ENCODE measurements at places on chromosomes 6 and 20. TPM values are rescaled to one million over a fixed set of nuclear protein-coding genes. Genes with fewer than 3 reads are reported as not detected.
A peak's percentile ranks its signal among the peaks of the same experiment; 100 is the strongest.

DNA sequence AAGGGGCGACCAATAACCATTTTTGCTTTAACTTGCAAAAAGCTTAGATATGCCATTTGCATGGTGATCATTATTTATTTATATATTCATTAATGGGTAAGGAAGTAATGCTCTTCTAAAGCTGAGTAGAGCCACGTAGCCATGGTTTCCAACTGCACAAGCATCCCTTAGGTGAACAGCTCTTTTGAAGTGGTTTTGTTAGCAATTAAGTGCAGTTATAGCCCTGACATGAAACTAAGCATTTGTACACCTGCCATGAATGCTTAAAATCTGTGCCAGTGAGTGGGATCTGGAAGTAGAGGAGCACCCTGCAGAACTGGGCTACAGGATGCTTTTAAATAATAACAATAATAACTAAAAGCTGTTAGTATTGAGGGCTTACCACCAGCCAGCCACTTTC lies 19.1 kb downstream of the TRAF3IP2 start:
- DNase-seq: no peak
- no peak overlapping the region for H3K4me3 ChIP-seq
- H3K36me3 ChIP-seq: peaks cover 9% of the 10 kb centered on the region
- H3K4me1 ChIP-seq: peaks cover 16% of the 10 kb centered on the region

DNA sequence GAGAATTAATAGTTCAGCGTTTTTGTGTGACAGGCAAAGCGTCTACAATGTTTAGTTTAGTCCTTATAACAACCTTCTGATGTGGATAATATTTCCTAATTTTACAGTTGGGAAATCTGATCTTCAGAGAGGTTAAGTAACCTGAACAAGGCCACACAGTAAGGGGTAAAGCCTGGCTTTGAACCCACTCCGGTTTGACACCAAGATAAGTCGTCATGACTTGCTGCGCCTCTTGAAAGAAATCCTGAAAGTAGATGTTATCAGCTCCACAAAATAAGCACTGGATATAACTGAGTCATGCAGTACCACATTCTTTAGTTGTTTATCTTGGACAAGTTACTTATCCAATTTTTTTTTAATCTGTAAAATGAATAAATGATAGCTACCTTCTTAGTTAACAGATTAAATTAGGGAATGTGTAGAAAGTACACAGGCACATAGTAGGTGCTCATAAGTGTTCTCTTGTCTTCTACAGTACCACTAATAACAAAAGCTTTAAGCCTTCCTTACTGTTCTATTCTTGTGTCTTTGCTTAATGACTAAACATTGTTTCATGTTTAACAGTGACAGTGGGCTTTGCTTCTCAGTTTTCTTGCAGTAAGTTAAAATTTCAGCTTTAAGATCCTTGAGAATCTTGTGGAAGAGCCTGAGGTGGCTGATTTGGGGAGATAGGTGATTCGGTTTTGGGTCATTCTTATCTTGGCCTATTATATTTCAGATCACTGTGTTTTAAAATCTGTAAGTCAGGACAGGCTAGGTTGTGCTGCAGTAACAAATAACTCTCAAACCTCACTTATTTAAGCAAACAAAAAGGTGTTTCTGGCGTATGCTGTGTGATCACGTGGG lies 2.1 kb downstream of the HIVEP1 start:
- DNase-seq: no peak
- H3K36me3 ChIP-seq: peaks cover 22% of the 10 kb centered on the region
- H3K27me3 ChIP-seq: no peaks in the 10 kb centered on the region
- H3K4me3 ChIP-seq: peak overlapping the region; percentile 84
- peaks cover 19% of the 10 kb centered on the region for H3K4me1 ChIP-seq

The TRIM10 gene
- not detected for total RNA-seq

The KCNG1 gene
- 7.8 TPM for total RNA-seq

GRCh38 chr6:8436966-8437365 lies 1.6 kb upstream of the SLC35B3 start:
- H3K27me3 ChIP-seq: no peaks in the 10 kb centered on the region
- H3K4me1 ChIP-seq: peaks cover 20% of the 10 kb centered on the region
- no peaks in the 10 kb centered on the region for H3K36me3 ChIP-seq
- no peak for DNase-seq
- H3K4me3 ChIP-seq: peak overlapping the region; percentile 1

- no peaks in the 10 kb centered on the region for H3K36me3 ChIP-seq
- no peaks in the 10 kb centered on the region for H3K4me1 ChIP-seq
- no peak overlapping the region for H3K4me3 ChIP-seq
- DNase-seq: no peak
Measured at GRCh38 chr6:86969573-86969972, 32.2 kb downstream of the HTR1E start.

DNA sequence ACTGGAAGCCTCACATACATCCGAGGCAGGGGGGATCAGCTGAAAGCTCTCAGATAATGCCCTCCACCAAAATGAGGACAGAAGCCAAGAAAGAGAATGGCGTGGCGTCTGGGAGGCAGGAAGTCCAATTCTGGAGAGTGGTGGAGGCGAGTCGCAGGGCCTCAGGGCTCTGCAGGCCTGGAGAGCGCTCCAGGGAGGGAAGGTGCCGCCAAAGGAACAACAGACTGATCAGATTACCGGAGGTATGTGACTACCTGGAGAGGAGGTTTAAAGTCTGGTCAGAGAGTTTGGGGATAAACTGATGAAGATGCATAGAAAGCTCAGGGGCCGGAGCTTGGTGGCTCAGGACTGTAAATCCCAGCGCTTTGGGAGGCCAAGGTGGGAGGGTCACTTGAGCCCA lies 11.2 kb upstream of the IP6K3 start:
- H3K27me3 ChIP-seq: peaks cover 3% of the 10 kb centered on the region
- no peaks in the 10 kb centered on the region for H3K36me3 ChIP-seq
- DNase-seq: no peak
- H3K4me3 ChIP-seq: no peak overlapping the region
- H3K27ac ChIP-seq: no peak overlapping the region
- H3K4me1 ChIP-seq: no peaks in the 10 kb centered on the region

The PROCR gene
- total RNA-seq: 0.55 TPM

- peaks cover 77% of the 10 kb centered on the region for H3K27me3 ChIP-seq
- H3K36me3 ChIP-seq: no peaks in the 10 kb centered on the region
- H3K4me1 ChIP-seq: peaks cover 6% of the 10 kb centered on the region
- no peak for DNase-seq
- peak overlapping the region; percentile 66 for H3K4me3 ChIP-seq
- no peak overlapping the region for H3K27ac ChIP-seq
Measured at GRCh38 chr20:10172998-10173655, 45.5 kb upstream of the SNAP25 start.

GRCh38 chr6:156816505-156816904 lies 39.3 kb downstream of the ARID1B start:
- no peaks in the 10 kb centered on the region for H3K36me3 ChIP-seq
- H3K4me1 ChIP-seq: peaks cover 30% of the 10 kb centered on the region
- no peaks in the 10 kb centered on the region for H3K27me3 ChIP-seq
- no peak overlapping the region for H3K4me3 ChIP-seq
- no peak for DNase-seq
- H3K27ac ChIP-seq: peak overlapping the region; percentile 1

DNA sequence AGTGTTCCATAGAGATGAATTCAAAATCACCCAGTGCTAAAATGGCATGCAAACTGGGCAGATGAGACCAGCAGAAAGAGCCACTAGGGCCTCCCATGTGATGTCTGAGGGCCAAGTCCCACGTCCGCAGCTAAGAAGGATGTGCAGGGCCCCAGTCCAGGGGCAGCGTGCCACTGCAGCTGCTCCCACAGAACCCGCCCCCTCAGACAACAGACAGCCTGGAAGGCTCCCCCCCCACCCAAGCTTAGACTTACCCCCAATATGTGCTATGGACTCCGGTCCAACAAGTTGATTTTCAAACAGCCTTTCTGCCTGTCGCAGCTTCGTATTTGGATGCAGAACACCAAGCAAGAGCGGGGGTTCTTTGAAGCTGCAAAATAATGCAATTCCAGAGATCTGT lies 14.0 kb downstream of the APMAP start:
- peaks cover 66% of the 10 kb centered on the region for H3K36me3 ChIP-seq
- no peaks in the 10 kb centered on the region for H3K27me3 ChIP-seq
- no peak overlapping the region for H3K4me3 ChIP-seq

DNA sequence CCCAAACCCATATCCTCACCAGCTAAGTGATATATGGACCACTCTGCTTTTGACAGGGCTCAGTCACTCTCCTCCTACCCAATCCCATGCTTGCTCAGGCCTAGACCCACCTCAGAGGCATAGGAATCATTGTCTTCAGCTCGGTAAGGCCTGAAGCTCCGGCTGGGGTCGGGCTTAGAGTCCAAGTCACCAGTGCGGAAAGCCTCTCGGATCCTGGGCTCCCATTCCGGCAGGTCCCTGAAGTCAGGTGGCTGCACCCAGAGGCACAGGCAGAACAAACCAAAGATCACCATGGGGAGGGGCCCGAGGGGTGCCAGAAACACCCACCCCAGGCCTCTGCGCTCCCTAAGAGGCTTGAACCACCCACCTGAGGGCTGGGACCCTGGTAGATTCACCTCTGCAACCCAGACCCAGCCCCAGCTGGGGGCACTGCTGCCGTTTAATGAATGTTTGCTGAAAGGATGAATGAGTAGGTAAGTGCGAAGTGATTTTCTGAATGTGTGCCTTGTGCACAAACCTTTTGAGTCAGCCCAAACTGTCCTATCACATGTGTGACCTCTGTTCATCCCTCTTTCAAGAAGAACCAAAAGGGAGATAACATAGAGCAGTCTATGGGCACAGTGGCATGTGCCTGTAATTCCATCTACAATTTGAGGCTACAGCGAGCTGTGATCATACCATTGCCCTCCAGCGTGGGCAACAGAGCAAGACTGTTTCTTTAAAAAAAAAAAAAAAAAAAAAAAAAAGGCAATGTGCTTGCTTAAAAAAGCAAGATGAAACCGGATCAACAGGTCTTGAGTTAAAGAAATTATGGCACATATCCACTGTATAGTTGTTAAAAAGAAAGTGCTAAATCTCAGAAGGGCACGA lies 39.3 kb upstream of the DSN1 start:
- no peak for DNase-seq
- H3K27me3 ChIP-seq: no peaks in the 10 kb centered on the region
- H3K4me1 ChIP-seq: peaks cover 2% of the 10 kb centered on the region

DNA sequence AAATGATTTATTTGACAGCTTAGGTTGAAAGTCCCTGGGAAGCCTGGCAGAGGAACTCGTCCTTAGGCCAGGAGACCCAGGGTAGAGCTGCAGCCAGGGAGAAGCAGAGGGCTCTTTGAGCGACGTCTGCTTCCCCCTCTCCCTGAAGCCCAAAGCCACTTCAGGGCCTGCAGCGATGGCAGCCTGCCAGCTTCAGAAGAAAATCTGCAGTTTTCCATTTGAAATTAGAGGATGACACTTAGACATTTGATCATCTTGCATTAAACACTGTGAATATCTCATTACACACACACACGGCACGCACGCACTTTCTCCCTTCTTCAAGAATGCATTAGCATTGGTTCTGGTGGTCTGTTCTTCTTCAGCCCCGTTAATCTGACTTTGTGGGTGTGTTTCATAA lies 96.5 kb downstream of the PLEKHG1 start:
- H3K27ac ChIP-seq: peak overlapping the region; percentile 11
- no peaks in the 10 kb centered on the region for H3K36me3 ChIP-seq
- no peak overlapping the region for H3K4me3 ChIP-seq
- no peaks in the 10 kb centered on the region for H3K4me1 ChIP-seq

The AKAP12 gene
- total RNA-seq: 10.6 TPM

The SMIM29 gene
- total RNA-seq: 5.3 TPM

The RGS17 gene
- 2.6 TPM for total RNA-seq

The MROH8 gene
- 5.7 TPM for total RNA-seq

DNA sequence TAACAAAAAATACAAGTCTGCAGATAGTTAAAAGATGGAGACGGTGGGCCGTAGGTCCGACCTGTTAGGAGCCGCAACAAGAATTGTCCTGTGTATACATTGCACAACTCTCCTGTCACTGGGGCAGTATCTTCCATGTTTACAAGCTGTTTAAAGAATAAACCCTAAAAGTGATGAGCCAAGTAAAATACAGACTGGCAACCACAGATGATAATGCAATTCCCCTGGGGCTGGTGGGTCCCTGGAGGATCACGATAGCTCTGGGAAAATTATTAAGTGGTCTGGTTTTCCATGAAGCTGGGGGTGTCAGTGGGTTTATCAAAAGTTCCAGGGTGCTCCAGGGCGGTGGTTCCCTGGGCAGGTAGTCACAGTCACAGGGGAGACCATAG lies 8.1 kb upstream of the FAM50B start:
- H3K27ac ChIP-seq: no peak overlapping the region
- no peak overlapping the region for H3K4me3 ChIP-seq
- no peak for DNase-seq
- no peaks in the 10 kb centered on the region for H3K36me3 ChIP-seq

DNA sequence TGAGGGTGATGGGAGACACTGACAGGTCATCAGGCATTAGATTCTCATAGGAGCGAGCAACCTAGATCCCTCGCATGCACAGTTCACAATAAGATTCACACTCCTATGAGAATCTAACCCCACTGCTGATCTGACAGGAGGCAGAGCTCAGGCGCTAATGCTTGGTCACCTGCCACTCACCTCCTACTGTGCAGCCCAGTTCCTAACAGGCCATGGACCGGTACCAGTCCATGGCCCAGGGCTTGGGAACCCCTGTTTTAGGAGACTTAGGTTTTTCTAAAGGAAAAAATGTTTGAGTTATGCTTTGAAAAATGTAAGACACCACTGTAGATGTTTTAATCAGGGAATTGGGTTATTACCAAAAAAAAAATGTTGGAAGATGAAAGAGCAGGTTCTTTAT lies 6.7 kb downstream of the HLA-E start:
- peaks cover 5% of the 10 kb centered on the region for H3K4me1 ChIP-seq
- no peak overlapping the region for H3K27ac ChIP-seq
- peaks cover 8% of the 10 kb centered on the region for H3K27me3 ChIP-seq

GRCh38 chr20:39036851-39037250 lies 74.7 kb downstream of the DHX35 start:
- H3K36me3 ChIP-seq: peaks cover 11% of the 10 kb centered on the region
- no peaks in the 10 kb centered on the region for H3K4me1 ChIP-seq
- H3K27me3 ChIP-seq: no peaks in the 10 kb centered on the region
- DNase-seq: no peak

GRCh38 chr20:47509104-47509661 lies 7.5 kb downstream of the NCOA3 start:
- peak overlapping the region; percentile 7 for H3K27ac ChIP-seq
- no peaks in the 10 kb centered on the region for H3K27me3 ChIP-seq
- H3K36me3 ChIP-seq: peaks cover 2% of the 10 kb centered on the region
- H3K4me3 ChIP-seq: no peak overlapping the region
- peaks cover 28% of the 10 kb centered on the region for H3K4me1 ChIP-seq

DNA sequence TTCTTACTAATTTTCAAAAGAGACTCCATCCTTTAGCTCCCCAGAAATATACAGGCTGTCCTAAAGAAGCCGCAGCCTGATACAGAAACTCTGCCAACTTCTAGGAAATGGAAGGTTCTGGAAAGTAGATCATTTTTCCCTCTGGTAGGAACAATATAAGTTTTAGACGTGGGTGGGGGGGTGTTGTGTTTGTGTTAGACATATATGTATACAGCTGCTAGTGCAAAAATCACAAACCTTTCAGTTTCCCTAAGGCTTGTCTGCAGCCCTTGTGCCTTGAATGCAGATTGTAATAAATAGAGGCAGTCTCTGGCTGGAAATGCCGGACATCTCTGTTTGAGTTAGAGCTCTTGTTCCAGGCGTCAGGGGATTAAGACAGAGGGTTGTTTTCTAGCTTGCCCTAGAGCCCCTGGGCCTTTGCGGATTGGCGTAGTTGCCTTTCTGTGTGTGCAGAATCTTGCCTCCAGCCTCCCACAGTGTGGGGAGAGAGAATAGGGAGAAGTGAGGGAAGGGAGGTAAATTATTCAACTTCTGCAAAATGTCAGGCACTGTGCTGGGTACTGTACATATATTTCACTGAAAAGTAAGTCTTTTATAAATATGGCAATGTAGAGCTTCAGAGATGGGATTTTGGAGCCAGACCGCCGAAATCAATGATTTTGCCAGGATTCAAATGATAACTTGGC lies 269.7 kb downstream of the PRL start:
- DNase-seq: no peak
- H3K27ac ChIP-seq: no peak overlapping the region
- H3K36me3 ChIP-seq: peaks cover 13% of the 10 kb centered on the region
- peaks cover 24% of the 10 kb centered on the region for H3K4me1 ChIP-seq
